ENCODE measurements at places on chromosomes 11 and 22.

DNA sequence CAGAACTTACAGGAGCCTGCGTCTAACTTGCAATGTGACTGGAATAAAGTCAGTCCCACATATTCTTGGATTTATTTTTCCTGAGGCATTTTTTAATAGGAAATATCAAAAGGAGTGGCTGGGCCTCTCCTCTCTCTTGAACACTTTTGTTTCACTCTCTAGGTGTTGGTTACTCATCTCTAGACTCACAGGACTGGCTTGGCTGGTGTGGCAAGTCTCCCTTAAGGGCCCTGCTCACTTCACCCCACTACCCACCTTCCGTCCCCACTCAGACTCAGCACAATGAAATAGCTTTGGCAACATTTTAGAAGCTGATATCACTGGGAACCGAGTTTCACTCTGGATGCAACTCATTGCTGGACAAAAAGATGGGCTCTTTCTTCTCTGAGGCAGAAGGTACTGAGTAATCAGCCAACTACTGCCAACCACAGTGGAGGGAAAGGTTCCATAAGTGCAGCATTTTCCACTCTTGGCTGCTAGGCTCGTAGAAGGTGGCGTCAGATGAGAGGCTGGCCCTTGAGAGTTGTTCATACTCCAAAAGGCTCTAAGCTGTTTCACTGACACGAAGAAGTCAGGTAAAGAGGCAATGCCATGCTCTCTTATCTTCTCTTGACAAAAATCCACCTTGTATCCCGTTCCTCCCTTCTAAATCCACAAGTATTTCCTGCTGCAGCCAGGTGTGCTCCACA is 390.6 kb downstream of the SOX6 start:
- no peak for DNase-seq

DNA sequence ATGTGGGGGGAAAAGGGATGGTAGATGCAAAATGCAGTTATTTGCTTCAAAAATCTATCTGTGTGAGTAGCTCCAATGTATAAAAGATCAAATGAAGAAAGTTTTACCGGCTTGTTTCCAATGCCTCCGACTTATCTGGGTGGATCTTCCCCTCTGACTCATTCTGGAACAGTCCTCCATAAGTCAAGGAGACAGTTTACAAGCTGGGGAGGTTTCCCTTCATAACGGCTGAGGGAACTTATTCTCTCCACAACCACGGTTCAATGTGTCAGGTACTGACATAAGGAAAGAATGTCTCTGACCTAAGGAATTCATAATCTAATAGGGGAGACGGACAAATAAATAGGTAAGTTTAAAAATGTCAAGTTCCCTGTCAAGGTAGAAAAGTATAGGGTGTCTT is 49.7 kb upstream of the BIRC3 start:
- DNase-seq: no peak

GRCh38 chr11:111327908-111328624 is 29.7 kb downstream of the POU2AF3 start:
- DNase-seq: no peak

DNA sequence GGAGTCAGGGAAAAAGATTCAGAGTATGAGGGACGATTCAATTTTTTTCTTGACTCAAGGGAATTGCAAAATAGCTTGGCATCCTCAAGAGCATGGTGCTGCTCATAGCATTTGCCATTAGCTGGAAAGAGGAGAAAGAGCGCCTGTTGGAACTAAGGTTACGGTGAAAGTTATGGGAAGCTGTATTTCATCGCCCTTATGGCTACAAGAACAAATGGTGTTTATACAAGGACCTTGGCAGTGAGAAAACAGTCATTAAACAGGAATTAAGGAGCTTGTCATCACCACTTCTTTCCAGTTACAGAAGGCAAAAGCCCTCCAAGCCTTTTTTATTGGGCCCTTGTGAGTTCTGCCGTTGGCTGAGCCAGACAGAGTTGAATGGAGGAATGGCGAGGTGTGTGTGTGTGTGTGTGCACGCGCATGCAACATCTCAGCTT is 74.2 kb downstream of the ALX4 start:
- no peak for DNase-seq

DNA sequence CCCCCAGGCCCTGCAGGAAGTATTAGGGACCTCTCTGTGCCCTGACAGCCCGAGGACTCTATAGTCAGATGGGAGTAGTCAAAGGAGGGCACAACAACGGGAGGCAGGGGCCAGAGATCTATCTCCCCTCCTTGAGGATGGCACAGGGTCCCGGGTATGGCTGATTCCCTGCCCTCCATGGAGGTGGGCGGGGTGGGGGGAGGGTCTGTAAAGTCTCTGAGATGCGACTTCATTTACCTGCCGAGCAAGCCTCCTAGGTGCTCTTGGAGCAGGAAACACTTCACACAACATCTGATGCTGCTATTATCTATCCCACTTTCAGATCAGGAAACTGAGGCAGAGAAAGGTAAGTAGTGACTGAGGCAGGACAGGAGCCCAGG is 769 bp upstream of the CDC42EP1 start:
- no peak for DNase-seq

DNA sequence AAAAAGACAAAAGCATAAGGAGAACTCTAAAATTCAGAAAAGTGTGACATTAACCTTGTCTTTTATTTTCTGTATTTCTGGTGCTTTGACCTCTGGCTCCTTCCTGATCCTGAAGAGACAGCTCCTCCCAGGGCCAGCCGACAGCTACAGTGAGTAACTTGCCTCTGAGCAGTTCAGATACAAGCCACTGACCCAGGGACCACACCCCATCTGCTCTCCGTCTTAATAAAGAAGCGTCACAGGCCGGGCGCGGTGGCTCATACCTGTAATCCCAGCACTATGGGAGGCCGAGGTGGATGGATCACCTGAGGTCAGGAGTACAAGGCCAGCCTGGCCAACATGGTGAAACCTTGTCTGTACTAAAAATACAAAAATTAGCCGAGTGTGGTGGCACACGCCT is 6.5 kb downstream of the MLC1 start:
- no peak for DNase-seq

DNA sequence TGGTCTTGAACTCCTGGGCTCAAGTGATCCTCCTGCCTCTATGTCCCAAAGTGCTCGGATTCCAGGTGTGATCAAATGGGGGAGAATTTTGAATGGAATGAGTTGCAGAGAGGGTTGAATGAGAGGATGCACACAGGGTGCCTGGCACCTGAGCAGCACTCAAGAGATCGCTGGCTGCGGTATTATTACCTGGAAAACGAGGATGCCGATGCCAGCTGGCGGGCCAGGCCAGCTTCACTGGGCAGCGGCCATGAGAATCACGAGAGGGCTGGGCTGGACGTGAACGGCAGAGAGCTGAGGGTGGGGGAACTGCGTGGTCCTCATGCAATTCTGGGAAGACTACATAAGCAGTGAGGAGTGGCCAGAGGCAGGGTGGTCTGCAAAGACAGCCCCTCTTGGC is 2.9 kb downstream of the MGAT3 start:
- DNase-seq: no peak

DNA sequence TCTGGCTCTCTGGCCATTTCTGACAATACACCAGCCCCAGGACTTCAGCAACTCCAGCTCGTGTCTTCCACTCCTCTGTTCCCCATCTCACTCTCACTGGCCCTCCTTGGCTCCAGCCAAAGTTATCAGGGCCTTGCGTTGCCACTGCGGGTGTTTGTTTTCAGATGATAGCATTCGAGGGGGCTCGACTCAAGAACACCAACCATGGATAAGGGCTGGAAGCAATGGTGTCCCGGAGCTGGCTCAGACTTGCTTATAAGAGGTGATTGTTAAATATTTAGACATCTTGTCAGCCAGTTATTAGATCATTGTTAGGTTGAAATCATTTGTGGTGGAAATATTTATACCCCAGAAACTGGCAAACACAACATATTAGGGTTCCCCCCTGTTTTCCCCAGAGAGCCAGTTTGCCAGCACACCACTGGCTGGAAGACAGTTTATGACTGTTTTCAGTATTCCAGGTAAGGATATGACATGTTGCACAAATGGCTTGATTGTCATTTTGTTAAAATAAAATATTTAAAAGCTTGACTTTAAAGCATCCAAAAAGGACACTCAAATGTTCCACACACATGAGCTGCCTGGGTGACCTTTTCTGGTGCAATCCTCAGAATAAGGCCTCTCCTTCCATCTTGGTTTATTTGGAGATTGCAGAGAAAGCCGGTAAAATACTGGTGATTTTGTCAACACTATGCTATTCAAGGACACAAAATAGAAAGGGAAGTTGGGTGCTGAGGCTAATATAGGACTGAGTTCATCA is 98.3 kb downstream of the FBXO7 start:
- DNase-seq: no peak

DNA sequence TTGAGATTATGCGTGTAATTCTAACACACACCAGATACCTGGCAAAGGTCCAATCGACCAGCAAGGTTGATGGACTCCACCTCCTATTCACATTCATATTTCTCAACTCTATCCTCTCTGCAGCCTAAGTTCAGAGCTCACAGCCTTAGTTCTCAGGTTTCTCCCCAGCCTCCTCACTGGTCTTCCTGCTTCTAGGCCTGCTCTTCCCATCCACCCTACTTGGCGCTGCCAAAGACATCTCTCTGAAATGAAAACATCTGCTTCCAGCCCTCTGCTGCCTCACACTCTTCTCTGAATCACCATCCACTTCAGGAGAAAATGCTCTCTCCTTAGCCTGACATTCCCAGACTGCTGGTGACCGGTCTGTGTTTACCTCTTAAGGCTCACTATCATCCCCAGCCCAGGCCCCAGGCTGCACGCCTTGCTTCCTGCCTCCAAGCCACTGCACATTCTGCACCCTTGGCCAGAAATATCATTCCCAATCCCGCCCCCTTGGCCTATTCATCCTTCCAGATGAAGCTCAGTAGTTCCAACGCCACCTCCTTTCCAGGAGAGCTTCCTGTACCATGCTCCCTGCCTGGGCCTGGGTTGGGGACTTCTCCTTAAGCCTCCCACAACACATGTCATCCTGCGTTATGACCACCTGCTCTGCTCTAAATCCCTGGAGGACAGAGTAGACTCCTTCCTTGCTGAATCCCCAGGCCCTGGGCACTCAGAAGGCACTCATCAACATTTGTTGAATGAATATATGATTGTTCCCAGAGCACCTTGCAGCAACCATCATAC is 3.5 kb downstream of the ARRB1 start:
- DNase-seq: no peak

- DNase-seq: no peak
These were observed 1.4 kb upstream of the APOA5 start for GRCh38 chr11:116792869-116793771.

GRCh38 chr11:3030289-3031070 is 26.7 kb downstream of the CARS1 start:
- DNase-seq: no peak

GRCh38 chr22:44202261-44202789 is 21.6 kb downstream of the PARVG start:
- no peak for DNase-seq

DNA sequence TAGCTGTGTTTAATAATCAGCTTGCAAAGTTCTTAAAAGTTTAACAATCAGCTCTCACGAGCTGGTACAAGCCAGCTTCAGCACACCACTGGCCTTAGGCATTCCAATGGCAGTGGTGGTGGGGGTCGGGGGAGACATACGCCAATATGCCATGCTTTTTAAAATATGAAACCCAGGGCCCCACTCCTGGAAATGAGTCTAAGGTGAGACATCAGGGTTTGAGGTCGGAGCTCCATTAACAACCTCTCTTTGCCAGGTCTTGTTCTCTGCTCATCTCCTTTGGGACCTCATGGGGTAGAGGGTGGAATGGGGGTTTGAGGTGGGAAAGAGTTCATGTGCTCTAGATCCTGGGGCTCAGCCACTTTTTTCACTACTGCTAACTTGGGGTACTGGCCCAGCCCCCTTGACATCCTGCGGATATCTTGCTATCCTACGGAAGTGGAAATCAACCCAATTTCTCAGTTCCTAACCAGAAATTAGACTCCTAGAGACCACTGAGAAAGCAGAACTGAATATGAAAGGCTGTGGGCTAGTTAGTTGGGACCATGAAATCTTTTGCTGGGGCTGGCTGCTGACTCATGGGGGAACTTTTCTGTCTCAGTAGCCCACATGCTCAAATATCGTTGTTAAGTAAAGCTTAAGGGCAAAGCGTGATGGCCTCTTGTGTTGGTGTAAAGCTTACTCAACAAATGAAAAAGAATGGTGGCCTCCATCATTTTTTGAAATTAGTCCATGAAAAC is 90.1 kb downstream of the PDHX start:
- DNase-seq: no peak

DNA sequence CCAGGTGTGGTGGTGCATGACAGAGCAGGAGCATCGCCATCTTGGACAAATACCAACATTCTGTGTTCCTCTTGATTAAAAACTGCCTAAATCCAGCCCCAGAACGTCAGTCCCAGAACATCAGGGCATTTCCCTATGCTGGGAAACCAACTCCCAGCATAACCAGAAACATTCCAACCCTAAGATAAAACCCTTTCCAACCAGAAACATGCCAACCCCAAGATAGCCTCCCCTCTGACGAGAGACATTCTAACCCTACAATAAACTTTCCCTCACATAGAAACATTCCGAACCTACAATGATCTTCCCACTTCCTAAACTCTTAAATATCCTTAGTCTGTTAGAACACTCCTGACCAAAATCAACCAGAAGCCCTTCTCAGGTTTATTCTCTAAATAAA is 11.6 kb downstream of the PLAAT4 start:
- DNase-seq: no peak

All from omental fat pad (tissue), 4 donors.